ENCODE measurements at places on chromosomes 6 and 20.

GRCh38 chr6:78883651-78884050 lies 16.3 kb downstream of the IRAK1BP1 start:
- DNase-seq, result no peak

- DNase-seq, result no peak
Observed at GRCh38 chr20:2010533-2010932, 16.7 kb upstream of the PDYN start.

DNA sequence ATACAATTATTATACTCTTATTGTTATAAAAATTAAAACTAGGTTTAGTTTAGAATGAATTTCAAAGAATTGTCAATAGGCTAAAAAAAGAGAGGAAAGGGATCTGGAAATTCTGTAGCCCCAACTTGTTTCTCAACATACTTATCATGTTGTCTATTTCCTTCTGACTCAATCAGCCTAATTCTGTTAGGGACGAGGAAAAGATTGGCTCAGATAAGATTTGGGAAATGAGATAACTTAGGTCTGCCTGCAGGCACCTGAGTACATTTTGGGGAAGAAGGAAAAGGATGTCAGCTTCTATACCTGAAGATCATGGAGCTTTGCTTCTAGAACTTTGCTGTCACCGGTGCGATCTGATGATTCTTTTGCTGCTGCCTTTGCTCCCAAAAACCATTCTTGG lies 238.8 kb downstream of the SYNE1 start:
- no peak for DNase-seq

DNA sequence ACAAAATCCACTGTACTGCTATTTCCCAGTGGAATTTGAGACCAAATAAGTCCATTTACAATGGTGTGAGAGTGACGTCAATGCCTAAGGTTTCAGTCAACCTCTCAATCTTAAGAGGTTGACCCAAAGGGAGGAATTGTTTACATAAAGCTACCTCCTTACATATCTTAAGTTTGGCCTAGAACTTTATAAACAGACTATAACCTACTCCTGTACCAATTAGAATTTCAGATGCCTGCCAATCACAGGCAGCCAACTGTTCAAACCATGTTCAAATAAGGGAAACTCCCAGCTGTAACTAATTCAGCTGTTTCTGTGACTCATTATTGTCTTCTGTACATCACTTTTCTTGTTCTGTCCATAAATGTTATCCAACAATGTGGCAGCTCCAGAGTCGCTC lies 14.5 kb downstream of the LGSN start:
- no peak for DNase-seq

DNA sequence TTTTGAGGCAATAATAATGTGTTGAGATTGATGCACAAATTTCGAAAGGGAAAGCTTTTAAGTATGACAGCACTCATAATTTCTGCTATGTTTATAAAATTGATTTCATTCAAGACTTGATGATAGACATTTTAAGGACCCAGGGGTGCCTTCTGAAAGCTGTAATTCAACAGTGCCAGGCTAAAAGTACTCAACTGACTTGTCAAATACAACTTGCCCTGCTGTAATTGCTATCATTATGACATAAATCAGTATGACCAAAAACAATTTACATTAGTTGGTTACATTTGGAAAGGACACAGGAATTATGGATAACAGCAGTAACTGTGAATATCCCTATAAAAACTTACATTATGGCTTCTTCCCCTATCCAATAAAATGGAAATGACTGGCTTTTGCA lies 178.9 kb downstream of the MMUT start:
- no peak for DNase-seq

DNA sequence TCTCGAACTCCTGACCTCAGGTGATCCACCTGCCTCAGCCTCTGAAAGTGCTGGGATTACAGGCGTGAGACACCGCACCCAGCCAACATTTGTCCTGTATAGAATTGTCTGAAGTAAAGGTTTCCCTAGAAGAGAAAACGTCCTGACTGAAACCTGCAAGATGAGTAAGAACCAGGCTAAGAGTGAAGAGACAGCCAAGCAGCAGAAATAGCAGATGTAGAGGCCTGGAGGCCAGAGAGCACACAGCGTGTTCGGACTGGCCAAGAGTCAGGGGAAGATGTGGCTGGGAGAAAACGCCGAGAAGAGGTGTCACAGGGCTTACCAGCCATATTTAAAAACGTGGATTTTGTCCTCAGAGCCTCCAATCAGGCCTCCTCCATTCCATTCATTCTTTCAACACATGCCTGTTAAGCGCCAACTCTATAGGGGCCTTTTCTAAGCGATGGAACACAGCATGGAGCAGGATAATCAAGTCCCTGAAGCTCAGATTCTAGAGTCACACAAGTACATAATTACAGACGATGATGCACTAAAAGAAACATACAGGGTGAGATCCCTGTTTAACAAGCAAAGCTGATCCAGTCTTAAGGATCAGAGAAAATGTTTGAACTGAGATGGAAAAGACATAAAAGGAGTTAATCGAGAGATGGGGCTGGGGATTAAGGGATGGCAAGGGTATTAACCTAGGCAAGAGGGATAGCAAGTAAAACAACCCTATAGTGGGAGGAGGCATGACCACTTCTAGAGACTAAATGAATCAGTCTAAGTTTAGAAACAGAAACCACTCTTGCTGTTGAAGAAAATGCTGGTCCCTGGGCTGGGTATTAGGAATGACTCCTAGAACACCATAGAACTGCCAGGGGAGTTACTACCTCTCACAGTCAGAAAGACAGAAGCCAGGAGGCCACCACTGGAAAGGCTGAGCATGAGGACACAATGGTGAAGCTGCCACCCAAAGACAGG lies 4.8 kb downstream of the ZCCHC3 start:
- no peak for DNase-seq

DNA sequence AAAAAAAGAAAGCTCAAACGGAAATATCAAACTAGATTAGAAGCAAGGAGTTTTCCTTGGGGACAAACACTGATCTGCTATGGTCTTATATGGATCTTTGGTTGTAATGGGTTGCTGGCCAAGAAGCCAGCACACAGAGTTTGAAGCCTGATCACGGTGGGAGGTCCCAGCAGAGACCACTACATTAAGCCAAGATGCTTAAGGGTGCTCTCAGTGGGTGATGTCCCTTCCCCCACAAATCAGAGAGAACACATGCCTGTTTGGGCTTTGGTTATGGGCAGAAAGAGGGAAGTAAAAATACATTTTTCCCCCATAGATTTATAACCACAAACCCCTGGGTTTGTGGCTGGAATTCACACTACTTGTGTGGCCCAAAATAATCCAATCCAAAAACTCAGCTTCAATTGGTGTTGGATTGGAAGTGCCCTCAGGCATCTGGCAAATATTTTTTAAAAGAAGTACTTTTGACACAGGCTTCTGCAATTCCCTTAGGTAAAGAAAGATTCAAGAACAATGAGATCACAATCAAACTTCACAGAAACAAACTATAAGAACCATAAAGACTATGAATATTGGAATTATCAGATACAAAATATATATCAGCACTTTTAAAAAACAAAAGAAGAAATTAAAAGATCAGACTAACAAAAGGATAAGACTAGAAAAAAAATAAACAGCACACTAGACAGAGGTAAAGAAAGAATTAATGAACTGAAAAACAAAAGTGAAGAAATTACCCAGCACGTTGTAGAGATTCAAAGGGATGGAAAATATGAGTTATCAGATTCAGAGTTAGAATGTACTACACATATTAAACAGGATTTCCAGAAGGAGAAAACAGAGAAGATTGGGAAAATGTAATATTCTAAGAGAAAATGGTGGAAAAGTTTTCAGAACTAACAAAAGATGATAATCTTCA lies 44.7 kb downstream of the ESF1 start:
- DNase-seq, result no peak
